RCC 7860 (cell line): ENCODE measurements at places on chromosomes 16 and 17.

DNA sequence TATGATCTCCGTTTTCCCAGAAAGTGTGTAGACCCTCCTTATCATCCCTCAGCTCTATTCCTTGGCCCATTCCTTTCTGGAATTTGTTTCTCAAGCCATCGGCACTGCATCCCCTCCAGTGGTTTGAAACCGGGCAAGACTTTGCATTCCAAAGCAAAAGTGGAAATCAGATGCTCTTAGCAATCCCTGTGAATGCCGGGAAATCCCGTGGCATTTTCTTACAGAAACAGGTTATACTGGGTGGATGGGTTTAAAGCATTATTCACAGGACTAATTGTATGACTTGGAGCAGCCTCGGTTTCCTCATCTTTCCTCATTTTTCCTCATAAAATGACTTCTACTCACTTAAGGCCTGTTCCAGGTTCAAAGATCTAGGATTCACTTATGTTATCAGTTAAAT is 52.0 kb downstream of the MAP2K6 start:
- no peak for DNase-seq

GRCh38 chr17:12180644-12181261 is 160.1 kb downstream of the MAP2K4 start:
- DNase-seq, result peak; percentile 6

GRCh38 chr17:27640790-27641189 is 9.8 kb downstream of the LGALS9 start:
- DNase-seq, result no peak

GRCh38 chr16:83994087-83994486 is 26.0 kb downstream of the NECAB2 start:
- peak; percentile 37 for DNase-seq

- peak; percentile 93 for DNase-seq
Measured at GRCh38 chr16:89687092-89687940, 827 bp downstream of the CDK10 start.

DNA sequence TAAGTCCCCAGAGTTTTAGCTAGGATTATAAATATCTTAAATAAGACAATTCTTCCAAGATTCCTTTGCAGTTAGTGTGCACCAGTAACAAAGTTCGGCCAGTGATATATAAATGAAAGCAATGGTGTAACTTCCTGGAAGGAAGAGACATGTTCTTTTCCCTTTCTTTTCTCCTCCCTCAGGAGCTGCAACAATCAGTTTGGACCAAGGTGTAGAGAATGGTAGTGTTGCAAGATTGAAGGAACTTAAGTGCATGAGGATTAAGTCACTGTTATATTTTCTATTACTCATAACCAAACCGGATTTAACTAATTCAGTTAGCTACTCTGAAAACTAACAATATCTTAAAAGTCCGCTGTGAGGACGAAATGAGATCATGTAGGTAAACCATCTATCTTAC is 68.9 kb upstream of the KCNJ16 start:
- DNase-seq, result no peak

DNA sequence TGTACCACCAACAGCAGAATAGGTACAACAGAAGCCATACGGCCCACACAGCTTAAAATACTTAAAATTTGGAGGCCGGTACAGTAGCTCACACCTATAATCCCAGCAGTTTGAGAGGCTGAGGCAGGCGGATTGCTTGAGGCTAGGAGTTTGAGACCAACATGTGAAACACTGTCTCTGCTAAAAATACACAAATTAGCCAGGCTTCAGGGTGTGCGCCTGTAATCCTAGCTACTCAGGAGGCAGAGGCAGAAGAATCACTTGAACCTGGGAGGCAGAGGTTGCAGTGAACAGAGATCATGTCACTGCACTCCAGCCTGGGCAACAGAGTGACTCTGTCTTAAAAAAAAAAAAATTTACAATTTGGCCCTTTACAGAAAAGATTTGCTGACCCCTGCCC is 17.0 kb downstream of the GFOD2 start:
- no peak for DNase-seq

GRCh38 chr17:74210191-74211140 is 2.9 kb upstream of the TTYH2 start:
- peak; percentile 49 for DNase-seq

- DNase-seq, result peak; percentile 26
Measured at GRCh38 chr17:77473615-77474226, 333.0 kb downstream of the SEC14L1 start.

DNA sequence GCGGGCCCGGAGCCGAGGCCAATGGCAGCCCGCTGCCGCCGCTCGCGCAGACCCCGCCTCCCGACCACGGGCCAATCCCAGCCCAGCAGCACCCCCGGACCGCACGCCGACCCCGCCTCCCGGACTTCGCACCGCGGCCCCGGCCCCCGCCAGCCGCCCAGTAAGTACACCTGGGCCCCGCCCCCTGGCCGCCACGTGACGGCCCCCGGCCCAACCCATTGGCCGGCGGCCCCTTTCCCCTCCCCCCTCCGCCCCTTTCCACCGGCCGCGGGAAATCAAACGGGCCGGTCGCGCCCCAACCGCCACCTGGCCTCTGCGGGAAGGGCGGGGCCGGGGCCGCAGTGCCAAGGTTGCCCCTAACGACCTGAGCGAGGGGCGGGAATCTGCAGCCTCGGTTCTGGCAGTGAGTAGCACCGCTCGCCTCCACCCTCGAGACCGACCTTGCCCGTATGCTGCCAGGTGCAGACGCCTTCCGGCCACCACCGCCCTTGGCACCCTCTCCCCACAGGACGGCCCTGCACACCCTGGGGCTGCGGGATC is at the start of gene YBX2:
Gene YBX2 (minus strand): TSS at position 26 of the 540 bp plus-strand sequence. CDS start 139 bp downstream, outside the sequence.
- DNase-seq, result no peak

- peak; percentile 67 for DNase-seq
Measured at GRCh38 chr16:27676839-27677238, 126.9 kb downstream of the KATNIP start.

DNA sequence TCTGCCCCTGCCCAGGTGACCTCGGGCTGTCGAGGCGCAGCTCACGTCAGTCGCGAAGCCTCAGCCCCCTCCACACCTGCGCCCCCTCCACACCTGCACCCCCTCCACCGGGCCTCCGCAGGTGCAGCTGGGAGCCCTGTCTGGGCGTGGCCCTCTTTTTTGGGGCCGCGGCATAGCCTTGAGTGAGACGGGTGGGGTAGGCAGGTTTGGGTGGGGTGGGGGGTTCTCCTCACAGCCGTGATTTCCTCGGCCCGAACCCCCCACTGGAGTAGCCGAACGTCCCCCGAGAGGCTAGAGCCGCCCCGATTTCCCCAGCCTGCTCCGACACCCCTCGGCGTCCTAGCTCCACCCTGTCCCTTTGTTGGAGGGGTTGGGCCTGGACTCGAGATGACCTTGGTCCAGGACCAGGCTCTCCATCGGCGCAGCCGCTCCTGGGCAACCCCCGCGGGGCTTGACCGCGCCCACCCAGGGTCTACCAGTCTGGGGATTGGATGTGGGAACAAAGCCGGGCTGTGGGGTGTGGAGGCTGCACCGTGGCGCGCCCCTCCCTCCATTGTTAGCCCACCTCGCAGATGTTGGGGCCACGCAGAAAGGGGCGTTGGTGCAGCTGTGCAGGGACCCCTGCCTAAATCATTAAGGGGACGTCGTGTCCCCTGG is 626 bp downstream of the TUBB3 start:
- DNase-seq, result no peak

- no peak for DNase-seq
Measured at GRCh38 chr17:71980171-71980570, 140.6 kb upstream of the SOX9 start.

DNA sequence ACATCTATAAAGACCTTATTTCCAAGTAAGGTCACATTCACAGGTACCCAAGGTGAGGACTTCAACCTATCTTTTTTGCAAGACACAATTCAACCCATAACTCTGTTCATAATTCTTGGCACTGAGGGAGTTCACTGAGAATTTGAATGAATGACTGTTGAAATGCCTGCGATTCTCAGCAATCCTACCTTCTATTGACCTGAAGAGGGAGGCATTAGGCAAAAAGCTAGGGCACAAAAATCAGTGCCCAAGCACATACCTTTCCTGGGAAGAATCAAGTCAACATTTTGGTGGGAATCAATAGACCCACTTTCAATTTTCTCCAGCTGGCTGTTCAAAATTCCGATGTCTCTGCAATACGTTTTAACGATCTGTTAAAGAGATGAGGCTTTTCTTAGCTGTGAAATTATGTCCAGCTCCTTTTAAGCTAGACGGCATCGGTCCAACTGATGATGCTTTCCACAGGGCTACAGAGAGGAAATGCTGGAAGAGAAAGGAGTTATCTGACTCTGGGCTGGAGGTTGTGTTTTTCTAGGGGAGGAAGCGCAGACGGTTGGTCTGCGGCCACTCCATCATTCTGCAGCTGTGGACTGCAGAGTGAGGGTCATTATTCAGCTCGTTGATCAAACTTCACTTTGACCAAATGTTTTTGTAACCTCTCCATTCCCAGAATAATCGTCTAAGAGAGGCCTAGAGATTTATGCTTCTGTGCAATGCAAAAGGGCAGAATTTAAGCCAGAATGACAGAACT is 25.2 kb downstream of the BCO1 start:
- no peak for DNase-seq

- no peak for DNase-seq
Measured at GRCh38 chr17:16435925-16436886, 20.8 kb downstream of the TRPV2 start.

GRCh38 chr16:4142268-4142667 is 26.0 kb upstream of the ADCY9 start:
- no peak for DNase-seq

DNA sequence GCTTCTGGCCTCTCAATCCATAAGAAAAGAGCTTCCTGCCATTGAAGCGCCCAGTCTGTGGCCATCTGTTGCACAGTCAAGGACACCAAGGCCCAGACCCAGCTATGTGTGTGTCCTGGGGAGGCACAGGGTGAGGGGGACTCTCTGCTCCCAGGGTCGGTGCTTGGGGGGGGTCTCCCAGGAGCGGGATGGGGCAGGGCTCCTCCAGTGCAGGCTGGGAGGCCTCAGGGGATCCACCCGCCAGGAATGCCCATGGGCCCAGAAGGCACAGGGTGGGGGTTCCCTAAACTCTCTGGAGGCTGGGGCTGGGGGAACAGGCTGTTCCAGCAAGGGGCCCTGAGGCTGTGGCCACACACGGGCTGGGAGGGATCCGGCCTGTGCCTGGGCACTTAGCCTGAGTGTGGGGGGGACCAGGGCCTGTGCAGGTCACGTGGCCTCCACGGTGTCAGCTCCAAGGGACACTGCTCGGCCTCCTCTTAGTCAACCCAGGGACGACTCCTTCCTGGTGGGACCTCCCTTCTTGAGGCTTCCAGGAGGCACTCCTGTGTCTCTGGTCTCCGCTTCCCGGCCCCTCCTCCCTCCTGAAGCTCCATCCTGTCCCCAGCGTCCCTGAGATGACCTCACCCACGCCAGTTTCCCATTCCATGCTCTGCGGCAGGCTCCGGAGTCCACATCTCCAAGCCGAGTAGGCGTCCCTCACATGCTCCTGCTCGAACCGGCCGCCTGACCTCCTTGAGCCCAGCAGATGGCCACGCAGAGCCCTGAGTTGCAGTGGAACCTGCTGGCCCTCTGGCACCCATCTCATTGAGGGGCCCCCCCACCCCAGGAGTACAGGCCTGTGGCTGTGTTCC is 23.1 kb upstream of the BAHCC1 start:
- peak; percentile 4 for DNase-seq

DNA sequence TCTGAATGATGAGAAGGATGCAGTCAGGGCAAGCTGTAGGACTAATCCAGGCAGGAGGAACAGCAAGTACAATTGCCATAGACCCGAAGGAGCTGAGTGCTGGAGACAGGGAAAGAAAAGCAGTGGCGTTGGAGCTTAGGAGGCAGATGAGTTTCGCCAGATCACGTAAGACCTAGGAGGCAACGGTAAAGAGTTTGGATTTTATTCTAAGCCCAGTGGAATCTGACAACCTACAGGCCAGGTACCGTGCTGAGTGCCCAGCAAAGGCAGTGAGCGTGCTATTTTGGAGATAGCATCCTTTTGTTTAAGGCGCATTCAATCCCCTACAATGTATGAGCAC is 1.2 kb downstream of the USP43 start:
- no peak for DNase-seq

DNA sequence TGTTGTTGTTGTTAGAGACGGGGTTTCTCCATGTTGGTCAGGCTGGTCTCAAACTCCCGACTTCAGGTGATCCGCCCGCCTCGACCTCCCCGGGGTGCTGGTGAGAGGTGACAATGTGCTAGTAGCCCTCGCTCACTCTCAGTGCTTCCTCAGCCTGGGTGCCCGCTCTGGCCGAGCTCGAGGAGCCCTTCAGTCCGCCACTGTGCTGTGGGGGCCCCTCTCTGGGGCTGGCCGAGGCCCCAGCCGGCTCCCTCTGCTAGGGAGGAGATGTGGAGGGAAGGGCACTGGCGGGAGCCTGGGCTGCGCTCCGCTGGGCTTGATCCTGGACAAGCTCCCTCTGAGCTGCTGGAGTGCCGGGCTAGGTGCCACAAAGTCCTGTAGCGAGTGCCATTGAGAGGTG is 21.7 kb upstream of the RBL2 start:
- DNase-seq, result no peak

GRCh38 chr17:45812102-45812501 is 28.0 kb downstream of the CRHR1 start:
- DNase-seq, result no peak

GRCh38 chr16:1895068-1895467 is 23.1 kb upstream of the MEIOB start:
- no peak for DNase-seq

DNA sequence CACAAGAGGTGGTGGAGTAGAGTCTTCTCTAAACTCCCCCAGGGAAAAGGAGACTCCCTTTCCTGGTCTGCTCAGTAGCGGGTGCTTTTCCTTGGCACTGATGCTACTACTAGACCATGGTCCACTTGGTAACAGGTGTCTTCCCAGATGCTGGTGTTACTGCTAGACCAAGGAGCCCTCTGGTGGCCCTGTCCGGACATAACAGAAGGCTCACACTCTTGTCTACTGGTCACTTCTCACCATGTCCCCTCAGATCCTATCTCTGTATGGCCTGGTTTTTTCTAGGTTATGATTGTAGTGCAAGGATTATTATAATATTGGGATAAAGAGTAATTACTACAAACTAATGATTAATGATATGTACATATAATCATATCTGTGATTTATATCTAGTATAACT is 49.7 kb upstream of the ARL4D start:
- no peak for DNase-seq

GRCh38 chr16:67036323-67036741 is 7.4 kb downstream of the CBFB start:
- no peak for DNase-seq

- DNase-seq, result no peak
Measured at GRCh38 chr17:79991924-79992648, 43.6 kb downstream of the TBC1D16 start.

GRCh38 chr17:64148017-64148631 is 18.2 kb upstream of the ERN1 start:
- DNase-seq, result peak; percentile 7

DNA sequence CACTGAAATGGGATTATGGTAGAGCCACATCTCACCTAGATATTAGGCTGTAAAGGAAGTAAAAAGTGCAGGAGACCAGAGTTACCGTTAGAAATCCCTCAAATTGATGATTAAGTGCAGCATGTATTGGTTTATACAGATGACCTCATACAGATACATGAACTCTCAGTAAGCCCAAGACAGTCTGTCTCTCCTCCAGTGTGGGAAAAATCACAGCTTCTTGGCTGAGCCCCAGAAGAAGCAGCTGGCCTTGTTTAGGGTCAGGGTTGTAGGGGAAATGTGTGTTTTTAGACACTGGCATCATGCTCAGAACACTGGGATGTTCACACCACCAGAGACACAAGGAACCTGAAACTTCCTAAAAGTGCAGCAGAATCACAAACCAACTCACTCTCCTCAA is 135.9 kb downstream of the KATNIP start:
- no peak for DNase-seq
